ENCODE measurements at places on chromosomes 2 and 18. TPM values are rescaled to one million over a fixed set of nuclear protein-coding genes. Genes with fewer than 3 reads are reported as not detected.

Gene PLEKHH2
- total RNA-seq: 26.0 TPM

Gene GAREM1
- 14.0 TPM for total RNA-seq

Gene ASAP2
- 29.5 TPM for total RNA-seq

Gene LNPK
- 68.4 TPM for total RNA-seq

Gene COLEC11
- 0.92 TPM for total RNA-seq

Gene SOS1
- total RNA-seq: 48.2 TPM

Gene FHL2
- 193 TPM for total RNA-seq

Gene M1AP
- total RNA-seq: 4.6 TPM

Gene FHOD3
- 33.0 TPM for total RNA-seq

Gene SLC11A1
- total RNA-seq: 6.8 TPM

Gene PLCL1
- 31.2 TPM for total RNA-seq

Gene AMER3
- not detected for total RNA-seq

Gene DSC1
- 1.1 TPM for total RNA-seq

Gene MRPL53
- total RNA-seq: 19.9 TPM

Gene ABCG8
- not detected for total RNA-seq

Gene CKAP2L
- total RNA-seq: 35.3 TPM

Gene GALNT3
- total RNA-seq: 8.7 TPM

Gene PER2
- 15.3 TPM for total RNA-seq

Gene THSD7B
- 9.8 TPM for total RNA-seq
